ENCODE measurements at places on chromosomes 7 and 10. TPM values are rescaled to one million over a fixed set of nuclear protein-coding genes. Genes with fewer than 3 reads are reported as not detected.

Gene LLCFC1
- not detected for total RNA-seq

GRCh38 chr7:131895541-131896164, 339.2 kb upstream of the PODXL start:
- no peak for DNase-seq

DNA sequence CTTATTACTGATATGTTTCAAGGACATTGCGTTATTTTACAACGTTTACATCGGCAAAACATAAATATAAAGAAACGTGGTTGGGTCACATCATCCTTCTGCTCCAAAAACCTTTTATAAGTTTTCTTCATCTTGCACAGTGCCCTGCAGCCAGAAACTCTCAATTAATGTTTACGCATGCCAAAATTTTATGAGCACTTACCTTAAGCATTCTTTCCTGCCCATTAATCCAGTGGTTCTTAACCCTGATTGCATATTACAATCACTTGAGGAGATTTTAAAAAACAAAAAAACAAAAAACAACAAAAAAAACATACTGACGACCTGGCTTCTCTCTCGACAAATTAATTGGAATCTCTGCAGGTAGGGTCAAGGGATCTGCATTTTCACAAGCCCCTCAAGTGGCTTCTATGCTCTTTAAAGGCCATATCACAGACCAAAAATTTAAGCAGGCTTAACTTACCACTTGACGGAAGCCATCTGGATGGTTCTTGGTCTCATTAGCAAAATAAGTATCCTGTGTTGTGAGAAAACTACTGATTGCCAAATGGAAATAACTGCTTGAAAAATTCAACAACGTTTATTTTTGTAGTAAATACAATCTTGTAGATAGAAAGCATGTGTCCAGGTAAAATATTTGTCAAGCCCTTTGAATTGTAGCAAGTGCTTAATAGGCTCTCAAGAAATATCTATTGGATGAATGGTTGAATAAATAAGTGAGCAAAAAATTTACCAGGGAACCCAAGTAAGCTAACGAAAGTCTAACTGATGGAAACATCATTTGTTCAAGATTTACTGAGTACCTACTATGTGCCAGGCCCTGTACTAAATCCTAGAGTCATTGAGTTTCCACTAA, 30.9 kb upstream of the SLC16A12 start:
- DNase-seq, result no peak

- no peak for DNase-seq
Measured at GRCh38 chr7:44099669-44100068, 4.5 kb upstream of the AEBP1 start.

GRCh38 chr7:102080434-102081243, 206.0 kb upstream of the SH2B2 start:
- no peak for DNase-seq

DNA sequence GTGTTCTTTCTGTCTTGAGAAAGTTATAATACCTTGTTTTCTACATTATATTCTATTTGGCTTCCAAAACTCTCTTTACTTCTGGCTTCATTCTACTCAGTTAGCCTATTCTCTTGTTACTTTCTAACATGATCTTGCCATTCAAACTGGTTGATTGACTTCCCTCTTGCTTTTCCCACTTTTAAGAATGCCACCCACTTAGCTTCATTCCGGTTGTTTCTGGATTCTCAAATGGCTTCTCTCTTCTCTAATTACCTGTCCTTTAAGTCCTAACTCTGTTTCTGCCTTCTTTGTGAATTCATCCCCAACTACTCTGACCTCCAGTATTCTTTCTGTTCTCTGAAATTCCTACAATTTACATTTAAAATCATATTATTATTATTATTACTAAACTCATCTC, 52.0 kb downstream of the ANKIB1 start:
- no peak for DNase-seq

- no peak for DNase-seq
Measured at GRCh38 chr10:95229724-95230627, 35.9 kb downstream of the ACSM6 start.

- no peak for DNase-seq
Measured at GRCh38 chr10:129523031-129523722, 56.1 kb downstream of the MGMT start.

GRCh38 chr10:4812046-4812445, 14.0 kb upstream of the AKR1E2 start:
- DNase-seq, result no peak

Gene IGFBP1
- not detected for total RNA-seq

Gene NT5C2
- 56.5 TPM for total RNA-seq

Gene IKZF1
- 324 TPM for total RNA-seq

Gene PON1
- total RNA-seq, result not detected

DNA sequence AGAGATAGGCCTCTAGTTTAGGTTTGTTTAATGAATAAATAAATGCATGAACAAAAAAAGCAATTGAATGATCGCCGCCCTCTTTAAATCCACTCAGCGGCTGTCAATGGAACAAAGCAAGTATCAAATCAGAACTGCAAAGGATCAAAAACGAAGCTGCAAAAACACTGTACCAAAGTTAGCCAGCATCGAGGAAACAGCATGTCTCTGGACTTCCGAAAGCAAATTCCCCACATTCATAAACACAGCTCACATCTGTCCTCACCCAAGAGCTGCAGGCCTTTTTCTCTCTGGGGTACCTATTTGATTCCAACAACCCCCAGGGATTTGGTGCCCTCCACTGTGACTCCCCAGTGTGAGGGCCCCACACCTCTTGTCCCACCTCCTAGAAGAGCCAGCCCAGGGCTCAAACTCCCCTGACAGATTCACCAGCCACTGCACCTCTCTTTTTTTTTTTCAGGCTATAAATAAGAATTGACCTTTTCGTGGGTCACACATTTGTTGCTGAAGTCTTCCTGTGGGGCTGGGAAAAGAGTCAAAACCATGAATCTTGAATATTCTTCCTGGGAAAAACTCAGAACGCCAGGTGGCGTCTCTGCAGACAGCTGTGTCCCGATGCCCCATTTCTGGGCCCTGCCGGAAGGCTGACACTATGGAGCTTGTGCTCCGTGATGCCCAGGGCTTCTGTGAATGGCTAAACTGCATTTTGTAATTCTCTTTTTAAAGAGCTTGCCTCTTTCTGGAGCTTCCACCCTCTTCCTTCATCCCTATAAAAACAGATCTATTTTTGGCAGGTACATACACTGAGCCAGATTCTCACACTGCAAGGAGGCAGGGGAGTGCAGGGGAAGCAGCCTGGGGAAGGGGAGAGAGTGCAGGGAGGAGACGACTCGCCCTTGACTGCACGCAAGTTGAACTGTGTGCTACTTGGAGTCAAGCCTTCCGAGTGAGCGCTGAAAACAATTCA, 51.7 kb downstream of the HSPA12A start:
- no peak for DNase-seq

DNA sequence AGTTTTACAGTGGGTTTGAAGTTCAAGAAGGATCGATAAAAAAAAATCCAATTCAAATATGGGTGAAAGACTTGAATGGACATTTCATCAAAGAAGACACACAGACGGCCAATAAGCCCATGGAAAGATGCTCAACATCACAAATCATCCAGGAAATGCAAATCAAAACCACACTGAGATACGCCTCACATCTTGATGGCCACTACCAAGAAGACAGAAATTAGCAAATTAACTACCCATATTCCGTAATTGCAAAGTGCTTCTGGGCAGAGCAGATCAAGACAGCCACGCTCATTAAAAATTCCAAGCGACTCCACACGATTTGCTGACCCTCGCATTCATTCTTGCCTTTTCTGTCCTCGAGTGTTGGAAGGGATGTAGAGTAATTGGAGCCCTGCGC, 34.1 kb upstream of the PPP2R2D start:
- no peak for DNase-seq

GRCh38 chr10:59577984-59578383, 131.7 kb downstream of the SLC16A9 start:
- DNase-seq, result no peak

Gene MRC1
- not detected for total RNA-seq

GRCh38 chr7:30936650-30937245, 25.1 kb downstream of the AQP1 start:
- no peak for DNase-seq

DNA sequence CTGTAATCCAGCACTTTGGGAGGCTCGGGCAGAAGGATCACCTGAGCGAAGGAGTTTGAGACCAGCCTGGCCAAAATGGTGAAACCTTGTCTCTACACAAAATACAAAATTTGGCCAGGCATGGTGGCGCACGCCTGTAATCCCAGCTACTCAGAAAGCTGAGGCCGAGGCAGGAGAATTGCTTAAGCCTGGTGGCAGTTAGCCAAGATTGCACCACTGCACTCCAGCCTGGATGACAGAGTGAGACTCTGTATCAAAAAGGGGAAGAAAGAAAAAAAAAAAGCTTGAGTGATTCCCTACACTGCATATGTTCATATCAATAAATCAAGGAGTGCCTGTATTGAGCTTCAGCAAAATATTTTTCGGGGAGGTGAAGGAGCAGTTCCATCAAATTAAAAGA, 45.8 kb upstream of the SRRM3 start:
- DNase-seq, result no peak

Gene INA
- 1.5 TPM for total RNA-seq

All from activated T-helper 1 cell treated with anti-CD3 and anti-CD28 coated beads, Interleukin-12 subunit alpha, Interleukin-12 subunit beta, Interleukin-2, Interleukin-4 antibody, amounts not matched to agents 30 ng/mL and 10 ng/mL and 1 ng/mL, durations not matched to agents 14 hours and 24 hours and 36 hours (primary cell).